HEK293T (cell line): ENCODE measurements at places on chromosomes 7 and 10.

- no peak for DNase-seq
Measured at GRCh38 chr10:112839928-112840654, 110.0 kb upstream of the TCF7L2 start.

GRCh38 chr10:95363303-95363912 is 72.6 kb upstream of the PDLIM1 start:
- peak; percentile 73 for DNase-seq

DNA sequence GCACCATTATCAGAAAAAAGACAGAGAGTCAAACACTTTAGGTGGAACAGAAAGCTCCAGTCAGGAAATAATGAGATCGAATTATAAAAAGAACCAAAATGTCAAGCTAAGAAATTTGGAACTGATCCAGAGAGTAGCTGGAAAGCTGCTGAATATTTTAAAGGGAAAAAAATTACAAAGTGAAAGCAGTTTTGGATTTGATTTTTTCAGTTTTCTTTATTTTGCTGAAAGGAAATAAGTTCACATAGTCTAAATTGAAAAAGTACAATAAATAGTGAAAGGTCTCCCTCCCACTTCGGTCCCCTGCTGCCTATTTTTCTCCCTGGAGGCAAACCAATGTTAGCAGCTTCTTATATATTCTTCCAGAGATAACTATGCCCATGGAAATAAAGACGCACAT is 11.3 kb upstream of the TOMM7 start:
- DNase-seq = no peak

DNA sequence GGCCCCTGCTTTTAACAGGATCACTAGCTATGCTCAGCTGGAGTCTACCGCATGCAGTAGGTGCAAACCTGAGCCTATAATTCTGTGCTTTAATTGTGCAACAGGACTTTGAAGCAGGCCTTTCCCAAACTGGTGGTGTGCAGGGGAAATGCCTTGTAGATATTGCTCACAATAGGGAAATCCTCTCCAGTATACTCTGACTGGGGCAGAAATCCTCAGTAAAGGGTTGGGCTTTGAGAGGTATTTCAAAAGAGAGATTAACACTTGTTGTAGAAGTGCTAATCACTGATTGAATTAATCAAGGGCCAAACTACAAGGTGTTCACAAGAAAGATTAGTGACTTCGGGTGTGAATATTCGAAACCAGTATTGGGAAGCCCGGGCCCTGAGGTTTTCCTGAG is 58.5 kb upstream of the EXOC6 start:
- no peak for DNase-seq

GRCh38 chr7:105723572-105723971 is 142.3 kb upstream of the EFCAB10 start:
- no peak for DNase-seq

DNA sequence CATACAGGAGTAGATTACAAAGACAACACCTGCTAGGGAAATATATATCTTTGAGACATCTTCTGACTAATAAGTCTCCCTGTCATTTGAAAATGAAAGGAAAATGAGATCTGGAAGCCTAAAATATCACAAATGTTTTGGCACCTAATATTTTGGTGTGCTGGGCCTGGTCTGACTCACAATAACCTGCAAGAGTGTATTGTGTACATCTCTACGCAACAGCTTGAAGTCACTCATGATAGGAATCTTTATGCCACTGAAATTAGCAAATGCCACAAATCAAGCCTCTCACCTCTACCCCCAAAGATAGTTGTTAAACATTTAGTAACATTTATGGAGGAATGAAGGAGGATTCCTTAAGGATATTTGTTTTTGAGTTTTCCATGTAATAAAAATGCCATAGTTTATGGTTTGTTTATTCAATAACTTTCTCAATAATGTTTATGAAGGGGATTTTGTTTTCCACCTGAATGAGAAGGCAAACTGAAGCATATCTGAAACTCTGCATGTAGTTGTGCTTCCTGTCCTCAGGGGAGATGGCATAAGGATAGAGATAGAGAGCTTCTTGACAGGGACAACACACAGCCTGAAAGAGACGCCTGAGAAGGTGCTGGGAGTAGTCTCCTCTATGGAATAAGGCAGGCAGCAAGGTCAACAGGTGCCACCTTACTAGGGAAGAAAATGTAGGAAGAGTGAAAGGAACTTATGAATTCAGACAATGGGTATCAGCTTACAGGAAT is 197.4 kb downstream of the AHR start:
- DNase-seq = no peak

DNA sequence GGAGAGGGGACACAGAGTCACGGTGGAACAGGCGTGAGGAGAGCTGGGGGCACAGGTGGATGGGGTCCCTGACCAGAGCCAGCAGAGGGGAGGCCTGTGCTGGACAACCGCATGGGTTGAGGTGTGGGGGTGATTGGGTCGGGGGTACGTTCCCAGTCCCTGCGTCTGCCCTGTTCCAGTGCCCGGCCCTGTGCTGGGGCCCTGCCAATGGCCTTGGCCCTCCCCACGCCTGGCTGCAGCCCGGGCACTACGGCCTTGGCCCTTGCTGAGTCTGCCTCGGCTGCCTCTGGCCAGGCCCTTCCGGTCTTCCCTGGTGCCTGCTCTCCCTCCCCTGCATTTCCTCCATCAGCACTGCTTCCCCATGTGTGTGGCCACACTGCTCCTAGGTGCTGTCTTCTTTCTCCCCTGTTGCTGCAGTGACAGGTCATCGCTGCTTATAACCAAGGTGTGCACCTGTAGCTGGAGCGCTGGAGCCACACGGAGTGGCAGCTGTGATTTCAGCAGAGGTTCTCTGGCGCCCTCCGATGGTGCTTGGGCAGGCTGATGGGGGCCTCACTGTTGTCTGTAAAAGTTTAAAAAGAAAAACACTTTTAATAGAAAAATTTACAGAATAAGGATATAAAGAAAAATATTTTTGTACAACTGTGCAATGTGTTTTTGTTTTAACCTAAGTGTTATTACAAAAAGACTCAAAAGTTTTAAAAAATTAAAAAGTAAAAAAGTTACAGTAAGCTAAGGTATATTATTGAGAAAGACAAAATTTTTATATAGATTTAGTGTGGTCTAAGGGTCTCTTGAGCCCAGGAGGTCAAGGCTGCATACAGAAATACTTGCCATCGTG is 45.2 kb upstream of the BHLHA15 start:
- DNase-seq = peak; percentile 48

DNA sequence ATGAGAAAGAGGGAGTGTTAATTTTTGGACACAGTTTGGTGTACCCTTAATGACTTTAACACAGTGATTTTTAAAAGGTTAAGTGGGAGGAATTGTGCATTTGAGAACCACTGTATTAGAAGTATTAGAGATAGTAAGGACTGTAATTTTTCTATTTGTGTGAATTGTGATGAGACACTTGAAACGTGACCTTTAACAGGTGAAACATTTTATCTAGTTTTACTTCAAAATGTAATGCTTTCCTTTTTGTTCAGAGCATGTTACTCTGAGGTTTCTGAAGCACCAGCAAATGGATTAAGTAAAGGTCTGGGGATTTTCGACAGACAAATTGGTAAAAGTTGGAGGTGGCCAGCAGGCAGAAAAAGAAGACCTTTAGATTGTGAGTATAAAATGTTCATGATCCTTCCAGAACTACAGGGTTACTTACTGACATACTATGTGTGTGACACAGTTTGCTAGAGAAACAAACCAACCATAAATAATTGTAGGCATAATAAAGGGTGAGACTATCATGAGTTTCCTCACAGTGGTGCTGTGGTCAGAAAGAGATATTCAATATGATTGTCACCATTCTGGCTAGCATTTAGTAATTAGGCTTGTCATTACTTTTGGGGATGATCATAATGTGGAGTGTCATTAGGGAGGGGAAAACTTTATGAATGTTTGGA is 26.1 kb downstream of the LCOR start:
- DNase-seq = no peak

DNA sequence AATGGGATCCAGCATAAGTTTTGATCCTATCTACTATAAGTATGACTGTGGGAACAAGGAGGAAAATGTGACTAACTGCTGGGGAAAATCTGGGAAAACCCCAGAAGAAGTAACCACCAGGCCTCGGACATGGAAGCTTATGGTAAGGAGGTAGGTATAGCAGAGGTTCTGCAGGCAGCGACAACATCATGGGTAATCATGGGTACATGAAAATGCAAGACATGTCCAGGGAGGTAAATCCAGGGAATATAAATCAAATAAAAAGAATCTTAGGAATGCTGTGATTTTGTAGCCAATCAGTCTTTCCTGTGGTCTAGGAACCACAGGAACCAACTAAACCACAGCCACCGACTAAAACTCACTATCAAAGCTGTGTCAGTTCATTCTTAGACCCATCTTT is 168.3 kb upstream of the NPY start:
- no peak for DNase-seq

GRCh38 chr7:25105911-25106310 is 19.1 kb downstream of the CYCS start:
- DNase-seq = no peak

- DNase-seq = no peak
Measured at GRCh38 chr7:158706273-158706704, 1.7 kb upstream of the NCAPG2 start.

- DNase-seq = no peak
Measured at GRCh38 chr7:24245362-24245761, 38.6 kb upstream of the NPY start.

DNA sequence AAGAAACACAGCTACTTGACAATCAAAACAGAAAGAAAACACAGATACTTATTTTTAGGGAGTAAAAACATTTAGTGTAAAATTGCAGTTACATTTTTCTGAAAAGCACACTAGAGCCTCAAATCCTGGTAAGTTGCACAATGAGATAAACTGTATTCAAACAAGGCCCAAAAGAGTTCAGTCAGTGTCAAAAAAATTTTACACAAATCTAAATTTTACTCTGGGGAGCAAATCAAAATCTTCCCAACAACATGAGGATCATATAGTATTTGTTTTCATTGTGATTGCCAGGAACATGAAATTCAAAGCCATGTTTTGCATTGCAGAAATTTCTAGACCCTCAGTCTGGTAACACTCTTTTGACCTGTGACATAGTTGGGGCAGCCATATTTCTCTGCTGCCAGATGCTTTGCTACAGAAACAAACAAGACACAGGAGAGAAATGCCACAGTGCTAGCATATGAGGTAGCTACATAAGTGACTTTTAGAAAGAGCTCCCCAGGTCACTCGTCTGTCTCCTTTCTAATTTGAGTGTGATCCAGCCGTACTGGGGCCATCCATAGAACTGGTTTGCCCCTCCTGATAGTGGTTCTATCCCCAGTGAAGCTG is 49.6 kb downstream of the PDE1C start:
- DNase-seq = no peak

DNA sequence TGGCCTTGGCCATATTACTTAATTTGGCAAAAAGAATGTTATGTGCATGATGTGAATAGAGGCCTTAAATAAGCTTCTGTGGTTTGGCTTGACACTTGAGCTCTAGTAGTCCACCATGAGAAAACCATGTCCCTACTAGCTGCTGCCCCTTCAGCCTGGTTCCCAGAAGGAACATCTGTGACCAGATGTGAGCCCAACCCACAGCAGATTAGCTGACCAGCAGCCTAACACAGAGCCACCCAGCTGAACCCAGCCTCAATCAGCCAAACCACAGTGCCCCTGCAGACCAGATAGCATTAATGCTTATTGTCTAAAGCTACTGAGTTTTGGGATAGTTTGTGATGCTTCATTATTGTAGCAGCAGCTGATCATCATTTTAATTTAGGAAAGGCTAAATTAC is 16.6 kb downstream of the JAZF1 start:
- no peak for DNase-seq

- DNase-seq = no peak
Measured at GRCh38 chr7:13115855-13116254, 428.4 kb downstream of the ARL4A start.

- no peak for DNase-seq
Measured at GRCh38 chr7:88432301-88432700, 125.6 kb upstream of the STEAP4 start.

DNA sequence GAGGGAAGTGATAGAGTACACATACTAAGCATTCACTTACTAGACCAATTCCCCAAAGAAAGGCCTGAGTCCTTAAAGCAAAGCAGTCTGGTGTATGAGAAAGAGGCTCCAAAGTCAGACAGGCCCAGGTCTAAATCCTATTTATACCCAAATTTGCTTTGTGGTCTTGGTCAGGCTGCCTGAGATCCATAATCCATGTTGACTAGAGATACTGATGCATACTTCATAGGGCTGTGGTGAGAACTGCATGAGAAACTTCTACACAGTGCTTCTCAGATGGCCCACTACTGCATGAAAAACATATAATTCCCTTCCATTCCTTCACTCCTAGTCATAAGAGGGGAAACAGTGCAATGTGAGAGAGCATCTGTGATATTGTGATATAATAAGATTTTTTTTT is 81.6 kb upstream of the SP4 start:
- no peak for DNase-seq

GRCh38 chr10:117419921-117420320 is 44.7 kb upstream of the PDZD8 start:
- DNase-seq = no peak

DNA sequence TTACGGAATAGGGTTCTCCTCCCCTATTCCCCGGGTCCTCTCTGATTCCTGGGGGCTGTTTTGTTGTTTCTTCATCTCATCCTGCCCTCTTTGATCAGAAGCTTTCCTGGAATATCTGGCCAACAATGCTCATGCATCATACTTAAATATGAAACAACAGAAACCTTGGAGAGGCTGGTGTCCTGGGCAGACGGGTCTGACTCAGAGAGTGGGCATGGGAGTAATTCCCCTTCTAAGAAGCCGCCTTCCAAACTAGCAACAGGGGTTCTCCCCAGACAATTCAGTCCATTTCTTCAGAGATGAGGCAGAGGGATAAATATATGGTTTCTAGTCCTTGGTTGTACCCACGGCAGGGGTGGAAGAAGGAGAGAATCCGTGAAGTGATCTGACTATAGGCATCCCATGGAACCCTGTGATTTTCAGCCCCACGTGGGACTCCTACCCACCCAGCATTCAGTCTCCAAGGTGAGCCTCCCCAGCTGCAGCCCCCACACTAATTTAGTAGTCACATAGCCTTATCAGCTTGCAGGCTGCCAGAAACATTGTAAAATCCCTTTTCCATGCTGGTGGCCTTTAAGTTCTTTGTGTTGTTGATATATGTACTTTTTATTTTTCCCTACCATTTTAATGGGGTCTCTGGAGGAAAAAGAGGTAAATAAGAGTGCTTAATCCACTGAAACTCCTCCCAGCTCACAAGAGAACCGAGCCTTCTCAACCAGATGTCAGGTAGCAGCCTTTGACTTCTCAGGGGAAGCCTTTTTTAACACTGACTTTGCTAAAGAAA is 119.2 kb downstream of the SFMBT2 start:
- DNase-seq = no peak

GRCh38 chr7:134318443-134318842 is 1.7 kb upstream of the SLC35B4 start:
- no peak for DNase-seq

GRCh38 chr7:66054063-66054462 is 21.6 kb upstream of the ASL start:
- DNase-seq = no peak

GRCh38 chr7:25756601-25757000 is 395.4 kb upstream of the NFE2L3 start:
- DNase-seq = no peak

GRCh38 chr10:103590744-103591291 is 97.3 kb downstream of the NEURL1 start:
- DNase-seq = no peak

GRCh38 chr10:91799612-91799975 is 1.4 kb downstream of the TNKS2 start:
- DNase-seq = no peak

GRCh38 chr10:124244256-124244877 is 151.0 kb upstream of the CHST15 start:
- DNase-seq = no peak

- peak; percentile 96 for DNase-seq
Measured at GRCh38 chr10:124530215-124530665, 68.6 kb downstream of the LHPP start.

- no peak for DNase-seq
Measured at GRCh38 chr7:24025094-24025493, 258.9 kb upstream of the NPY start.
